Naive thymus-derived CD8-positive, alpha-beta T cell (primary cell): ENCODE measurements at places on chromosomes 5 and 9.
A peak's percentile ranks its signal among the peaks of the same experiment; 100 is the strongest.

GRCh38 chr9:33202018-33202417, 34.9 kb upstream of the B4GALT1 start:
- no peak for DNase-seq

DNA sequence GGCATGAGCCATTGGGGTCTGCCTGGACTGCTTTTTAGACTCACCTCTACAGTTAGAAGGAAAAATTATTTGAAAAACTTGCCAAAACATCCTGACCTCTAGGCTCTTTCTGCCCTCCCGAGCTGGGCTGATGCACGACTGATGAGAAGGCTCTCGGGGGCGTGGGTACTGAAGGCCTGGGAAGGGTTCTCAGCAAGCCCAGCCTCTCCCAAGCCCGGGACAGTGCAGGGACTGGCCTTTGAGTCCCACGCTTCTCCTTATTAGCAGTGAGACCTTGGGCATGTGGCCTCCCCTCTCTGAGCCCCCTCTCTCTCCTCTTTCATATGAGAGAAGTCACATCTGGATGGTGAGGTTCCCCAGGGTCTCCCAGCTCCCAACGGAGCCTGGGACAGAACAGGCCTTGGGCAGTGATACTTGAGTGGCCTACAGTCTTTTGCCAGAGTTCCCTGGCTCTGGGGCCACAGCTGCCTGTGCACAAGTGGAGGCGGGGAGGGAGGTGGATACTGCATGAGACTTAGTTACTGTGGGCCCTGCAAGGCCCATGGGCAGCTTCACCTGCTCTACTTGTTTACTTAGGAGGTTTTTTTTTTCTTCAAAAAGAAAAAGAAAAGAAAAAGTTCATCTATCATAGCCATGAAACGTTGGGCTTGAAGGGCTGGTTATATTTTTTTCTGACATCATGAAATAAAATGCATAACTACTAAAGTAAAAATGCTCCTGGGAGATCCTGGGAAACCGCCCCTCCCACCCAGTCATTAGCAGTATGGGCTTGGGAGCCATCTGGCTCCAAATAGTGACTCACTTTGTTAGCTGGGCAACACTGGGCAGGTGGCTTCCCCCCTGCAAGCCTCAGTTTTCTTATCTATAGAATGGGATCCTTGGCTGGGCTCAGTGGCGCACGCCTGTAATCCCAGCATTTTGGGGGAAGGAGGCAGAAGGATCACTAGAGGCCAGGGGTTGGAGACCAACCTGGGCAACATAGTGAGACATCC, 139.4 kb downstream of the GAPVD1 start:
- no peak for DNase-seq

DNA sequence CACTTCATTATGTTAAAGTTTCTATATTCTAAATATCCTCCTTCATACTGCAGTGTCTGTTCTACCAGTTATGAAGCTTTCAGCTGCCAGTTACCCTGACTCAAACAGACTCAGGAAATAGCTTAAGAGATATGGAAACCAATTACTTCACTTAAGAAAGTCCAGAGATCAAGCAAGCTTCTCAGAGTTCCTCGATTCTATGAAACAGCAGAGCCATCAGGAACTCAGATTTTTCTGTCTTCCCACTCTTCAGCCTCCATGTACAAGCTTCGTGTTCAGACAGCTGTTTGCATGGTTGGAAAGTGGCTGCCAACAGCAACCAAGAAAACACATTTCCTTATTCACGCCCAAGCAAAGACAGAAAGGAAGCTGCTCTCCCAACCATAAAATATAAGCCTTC, 216.1 kb downstream of the ACTL7B start:
- no peak for DNase-seq

DNA sequence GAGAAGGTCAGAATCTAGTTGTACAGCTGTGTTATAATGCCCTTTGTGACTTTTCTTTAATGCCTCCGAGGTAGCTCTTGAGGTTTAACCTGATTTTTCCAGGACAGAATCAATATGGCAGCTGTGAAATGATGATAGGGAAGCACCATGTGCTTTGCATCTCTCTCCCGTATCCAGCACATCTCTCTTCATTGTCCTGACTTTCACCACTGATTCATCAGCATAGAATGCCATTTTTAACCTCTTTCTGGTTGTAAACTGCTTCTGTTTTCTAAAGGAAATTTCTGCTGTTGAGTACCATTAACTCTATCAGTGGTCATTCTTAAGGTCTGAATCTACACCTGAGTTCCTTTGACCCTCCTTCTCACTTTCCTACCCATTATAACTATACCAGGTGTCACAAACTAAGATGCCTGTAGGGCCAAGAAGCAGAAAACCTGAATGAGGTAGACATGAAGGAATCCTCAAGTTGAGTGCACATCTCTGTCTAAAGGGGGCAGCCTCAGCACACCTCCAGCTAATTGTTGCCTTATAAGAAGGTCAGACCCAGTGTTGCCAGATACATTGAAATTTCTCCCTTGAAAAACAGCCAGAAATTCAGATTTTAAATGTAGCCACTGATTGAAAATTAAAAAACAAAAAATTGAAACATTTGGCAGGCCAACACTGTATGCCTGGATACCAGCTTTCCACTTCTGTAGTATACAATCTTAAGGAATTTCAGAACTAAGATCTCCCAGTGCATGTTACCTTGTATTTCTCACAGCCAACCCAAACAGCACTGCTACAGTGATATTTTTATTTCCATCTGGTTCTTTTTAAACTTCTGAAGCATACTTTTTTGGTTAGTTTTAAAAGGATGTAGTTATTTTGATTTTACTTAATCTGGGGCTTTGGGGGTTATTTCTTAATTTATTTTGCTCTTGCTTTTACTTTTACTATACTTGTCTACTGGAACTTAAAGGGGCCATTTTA, 35.8 kb upstream of the TLX3 start:
- DNase-seq: no peak

DNA sequence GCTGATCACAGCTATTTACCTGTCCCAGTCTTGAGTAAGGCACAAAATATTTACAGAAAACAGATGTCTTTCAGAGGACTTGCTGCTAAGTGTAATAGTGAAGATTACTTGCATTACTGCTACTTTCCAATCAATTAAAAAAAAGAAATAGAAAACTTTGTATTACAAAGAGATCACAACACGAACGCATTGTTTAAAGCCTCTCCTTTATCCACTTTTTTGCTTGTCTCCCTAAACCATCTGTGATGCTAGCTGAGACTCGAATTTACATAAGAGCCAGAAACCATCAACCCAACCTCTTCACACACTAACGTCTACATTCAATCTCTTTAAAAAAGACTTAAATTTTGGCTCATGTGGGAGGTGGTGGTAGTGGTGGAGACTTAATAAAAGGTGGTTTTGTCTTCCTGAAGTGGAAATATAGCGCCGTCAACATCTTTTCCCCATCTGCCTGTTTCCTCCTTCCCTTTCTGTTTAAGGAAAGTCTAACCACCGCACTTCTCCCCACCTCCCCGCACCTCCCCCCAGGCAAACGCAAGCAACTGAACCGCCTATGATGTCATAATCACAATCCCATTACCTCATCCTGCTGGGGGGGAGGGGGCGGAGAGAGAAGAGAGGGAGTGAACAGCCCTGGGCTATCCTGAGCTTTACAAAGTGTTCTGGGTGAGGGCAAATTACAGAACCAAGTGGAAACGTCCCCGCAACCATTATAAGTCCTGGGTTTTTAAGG, 948 bp upstream of the FAM53C start:
- peak; percentile 90 for DNase-seq

- DNase-seq: no peak
These were observed 54.0 kb upstream of the MCCC2 start for GRCh38 chr5:71533142-71533541.

GRCh38 chr5:150143350-150144245, 12.0 kb downstream of the PDGFRB start:
- no peak for DNase-seq

DNA sequence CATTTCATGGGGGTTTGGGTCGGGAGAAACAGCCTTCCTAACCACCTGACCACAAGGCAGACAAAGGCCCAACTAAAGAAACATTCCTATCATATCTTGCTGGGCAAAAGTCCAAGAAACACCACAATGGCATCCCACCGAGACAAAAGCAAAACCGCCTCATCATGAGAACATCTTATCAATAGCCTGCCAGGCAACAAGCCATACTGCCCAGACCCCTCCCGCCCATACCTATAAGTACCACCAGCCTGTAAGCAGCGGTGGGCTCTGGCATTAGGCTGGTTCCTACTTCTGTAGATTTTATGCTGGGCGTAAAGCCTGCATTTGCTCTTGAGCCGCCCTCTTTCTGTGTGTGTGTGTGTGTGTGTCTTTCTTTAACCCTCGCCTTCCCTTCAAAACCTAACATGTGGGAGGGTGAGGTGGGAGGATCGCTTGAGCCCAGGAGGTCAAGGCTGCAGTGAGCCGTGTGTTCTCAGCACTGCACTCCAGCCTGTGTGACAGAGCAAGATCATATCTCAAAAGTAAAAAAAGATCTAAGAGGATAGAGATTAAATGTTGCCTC, 56.9 kb downstream of the PDE6A start:
- DNase-seq: no peak

- DNase-seq: no peak
These were observed 15.8 kb upstream of the GLIPR2 start for GRCh38 chr9:36120705-36121104.

- DNase-seq: no peak
These were observed 3.5 kb downstream of the PIP5K1B start for GRCh38 chr9:68708513-68708912.

DNA sequence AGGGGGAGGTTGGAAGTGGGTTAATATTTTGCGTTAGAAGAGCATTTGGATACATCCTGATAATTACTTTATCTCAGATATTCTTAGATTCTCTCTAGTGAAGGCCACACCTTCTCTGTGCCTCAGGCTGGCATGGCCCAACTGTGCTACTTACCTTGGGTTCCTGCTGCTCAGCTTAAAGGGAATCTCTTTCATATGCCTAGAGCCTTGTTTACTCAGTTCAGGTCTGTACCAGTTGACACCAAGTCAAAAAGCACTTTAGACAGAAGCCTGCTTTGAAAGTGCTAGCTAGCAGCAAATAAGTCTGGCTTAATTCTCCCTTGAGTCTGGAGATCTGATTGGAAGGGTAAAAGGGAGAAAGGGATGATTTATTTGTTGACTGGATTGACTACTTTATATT, 74.8 kb downstream of the GHR start:
- DNase-seq: no peak

DNA sequence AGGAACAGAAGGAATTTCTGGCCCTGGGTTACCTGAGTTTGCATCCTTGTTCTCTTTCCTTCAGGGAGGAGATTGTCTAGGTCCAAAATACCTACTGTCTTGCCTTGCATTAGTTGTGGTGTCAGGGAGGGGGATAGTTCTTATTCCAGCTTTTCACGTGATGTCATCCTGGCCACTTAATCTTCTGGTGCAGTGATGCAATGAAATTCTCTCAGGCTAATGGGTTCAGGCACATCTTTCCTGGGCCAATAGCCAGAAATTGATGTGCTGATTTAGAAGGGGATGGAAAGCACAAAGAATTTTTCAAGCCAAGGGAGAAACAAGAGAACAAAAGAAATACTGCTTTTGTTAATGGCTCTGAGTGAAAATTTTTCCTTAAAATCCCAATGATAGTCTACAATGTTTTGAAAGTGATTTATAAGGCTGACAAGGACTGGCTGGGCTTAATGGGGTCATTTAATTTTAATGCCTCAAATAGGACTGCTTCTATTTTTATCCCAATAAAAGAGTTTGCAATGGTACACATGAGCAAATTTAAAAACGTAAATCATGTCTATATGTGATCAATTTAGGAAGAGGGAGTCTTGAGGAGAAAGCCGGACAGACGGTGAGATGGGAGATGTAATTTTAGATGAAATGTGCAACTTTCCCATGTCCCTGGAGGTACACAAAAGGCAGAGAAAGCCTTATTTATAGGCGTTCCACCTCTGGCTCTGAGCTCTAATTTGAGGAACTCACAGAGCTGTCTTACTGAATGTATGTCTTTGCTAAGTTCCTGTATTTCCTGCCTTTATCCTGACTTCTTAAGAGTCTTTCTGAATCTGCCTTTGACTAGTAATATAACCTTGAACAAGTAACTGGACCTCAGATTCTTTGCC, 89.3 kb upstream of the SV2C start:
- DNase-seq: no peak

- DNase-seq: no peak
These were observed 16.9 kb downstream of the GADD45G start for GRCh38 chr9:89621676-89622075.

DNA sequence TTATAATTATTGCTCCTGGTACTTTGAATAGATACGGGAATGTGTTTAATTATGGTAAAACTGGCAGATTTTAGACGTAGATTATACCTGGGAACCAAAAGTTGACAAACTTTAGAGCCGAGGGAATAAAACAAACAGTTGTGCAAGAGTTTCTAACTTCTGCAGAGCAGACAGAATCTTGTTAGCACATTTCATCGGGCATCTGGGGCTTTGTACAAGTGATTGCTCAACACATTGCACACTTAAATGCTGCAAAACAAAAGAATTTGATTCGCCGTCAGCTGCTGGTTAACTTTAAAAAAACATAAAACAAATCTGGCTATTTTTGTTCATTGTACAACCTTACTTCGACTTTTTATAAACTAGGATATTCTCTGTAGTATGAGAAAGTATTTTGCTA, 398.1 kb downstream of the MAN2A1 start:
- no peak for DNase-seq

DNA sequence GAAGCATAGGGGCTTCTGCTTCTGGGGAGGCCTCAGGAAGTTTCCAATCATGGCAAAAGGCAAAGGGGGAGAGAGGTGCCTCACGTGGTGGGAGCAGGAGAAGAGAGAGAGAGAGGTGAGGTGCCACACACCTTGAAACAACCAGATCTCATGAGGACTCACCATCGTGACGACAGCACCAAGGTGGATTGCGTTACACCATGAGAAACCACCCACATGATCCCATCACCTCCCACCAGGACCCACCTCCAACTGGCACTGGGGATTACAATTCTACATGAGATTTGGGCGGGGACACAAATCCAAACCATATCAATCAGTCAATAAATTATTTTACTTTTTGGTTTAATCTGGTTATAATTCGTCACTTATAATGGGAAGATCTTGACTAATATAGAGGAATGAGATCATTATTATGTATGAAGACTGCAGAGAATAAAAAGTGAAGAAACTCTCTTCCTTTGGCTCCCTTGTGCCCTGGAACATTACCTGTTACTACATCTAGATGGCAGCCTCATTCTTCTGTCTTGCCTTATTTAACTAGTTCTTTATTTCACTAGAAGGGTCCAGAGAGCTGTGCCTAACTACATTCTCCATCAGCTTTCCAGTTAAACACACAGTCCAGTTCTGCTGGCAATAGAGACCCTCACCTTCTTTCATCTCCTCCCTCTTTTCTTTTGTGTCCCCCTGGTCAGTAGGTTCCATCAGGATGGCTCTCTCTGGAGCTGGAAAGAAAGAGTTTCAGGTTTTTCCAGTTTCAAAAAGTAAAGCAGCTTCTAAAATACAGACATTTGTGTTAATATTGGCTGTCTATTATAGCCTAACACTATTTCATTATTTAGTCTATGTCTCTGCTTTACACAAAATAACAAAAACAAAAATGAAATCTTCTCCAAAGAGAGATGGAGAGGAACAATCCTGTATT, 21.7 kb upstream of the SPINK7 start:
- no peak for DNase-seq

DNA sequence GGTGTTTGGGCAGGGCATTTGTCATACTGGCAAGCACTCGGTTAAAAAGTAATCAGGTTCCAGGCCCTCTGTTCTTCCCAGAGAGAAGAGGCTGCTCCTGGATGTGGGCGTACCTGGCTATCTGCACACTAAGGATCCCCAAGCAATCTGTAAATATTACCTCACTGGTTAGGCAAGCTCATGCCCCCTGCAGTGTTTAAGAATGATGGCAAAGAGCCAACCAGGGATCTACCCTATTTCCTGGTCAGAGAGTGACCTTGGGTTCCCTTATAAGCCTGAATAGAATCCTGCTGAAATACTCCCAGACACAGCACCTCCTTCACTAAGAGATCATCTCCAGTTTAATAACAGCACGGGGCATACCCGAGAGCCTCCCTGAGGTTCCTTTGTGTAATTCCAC, 181.2 kb downstream of the PIK3R1 start:
- no peak for DNase-seq
